ENCODE measurements at places on chromosomes 7 and 10.

- DNase-seq, result no peak
Measured at GRCh38 chr10:126147866-126148587, 240.2 kb downstream of the ADAM12 start.

DNA sequence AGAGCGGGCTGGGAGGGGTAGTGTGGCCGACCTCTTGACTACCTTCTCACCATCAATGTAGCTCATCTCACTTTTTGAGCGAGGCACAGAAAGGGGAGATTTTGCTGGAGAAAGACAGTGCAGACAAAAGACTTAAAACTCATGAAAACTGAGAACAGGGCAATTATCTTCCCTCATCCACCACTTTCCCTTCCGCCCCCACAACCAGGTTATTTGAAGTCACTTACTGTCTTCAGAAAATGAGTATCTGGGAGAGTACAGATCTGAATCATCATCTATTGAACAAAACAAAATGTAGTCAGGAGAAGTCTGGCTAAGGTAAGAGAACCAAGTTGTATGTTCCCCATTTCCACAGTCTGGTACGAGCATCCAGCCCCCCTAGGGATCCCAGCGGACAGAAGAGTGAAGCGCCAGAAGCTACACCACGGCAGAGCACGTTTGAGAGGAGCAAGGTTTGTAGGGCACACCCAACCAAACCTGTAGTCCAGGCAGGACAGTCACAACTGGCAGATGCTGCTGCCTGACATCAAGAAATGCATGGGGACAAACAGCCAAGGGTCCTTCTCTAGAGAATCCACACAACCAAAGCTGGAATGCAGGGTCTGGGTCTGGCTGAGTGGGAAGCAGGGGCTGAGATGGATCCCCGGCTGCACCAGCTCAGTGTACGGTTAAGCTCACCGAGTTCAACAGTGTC is 93.4 kb upstream of the PDLIM1 start:
- DNase-seq, result no peak

DNA sequence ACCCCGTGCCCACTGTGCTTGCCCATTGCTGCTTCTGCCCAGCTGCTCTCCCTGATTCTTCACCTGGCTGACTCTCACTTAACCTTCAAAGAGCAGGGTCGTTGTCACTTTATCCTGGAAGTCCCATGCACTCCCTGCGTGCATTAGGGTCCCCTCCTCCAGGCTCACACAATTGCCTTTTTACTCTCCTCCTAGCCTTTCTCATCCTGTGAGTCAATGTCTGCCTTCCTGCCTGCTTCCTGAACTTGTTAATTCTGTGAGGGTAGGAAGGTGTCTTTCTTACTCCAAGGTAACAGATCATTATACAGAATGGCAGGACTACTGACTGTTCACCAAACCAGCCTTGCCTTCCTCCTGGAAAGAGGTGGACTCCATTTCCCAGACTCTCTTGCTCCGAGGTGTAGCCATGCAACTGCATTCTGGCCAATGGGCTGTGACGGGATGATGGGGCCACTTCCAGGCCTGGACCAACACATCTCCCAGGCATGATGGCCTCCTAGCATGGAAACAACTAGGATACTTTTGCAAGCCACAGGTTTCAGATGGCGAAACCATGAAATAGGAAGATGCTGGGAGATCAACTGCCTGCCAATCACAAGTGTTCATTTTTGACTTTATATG is 54.7 kb downstream of the ARHGAP22 start:
- DNase-seq, result no peak

DNA sequence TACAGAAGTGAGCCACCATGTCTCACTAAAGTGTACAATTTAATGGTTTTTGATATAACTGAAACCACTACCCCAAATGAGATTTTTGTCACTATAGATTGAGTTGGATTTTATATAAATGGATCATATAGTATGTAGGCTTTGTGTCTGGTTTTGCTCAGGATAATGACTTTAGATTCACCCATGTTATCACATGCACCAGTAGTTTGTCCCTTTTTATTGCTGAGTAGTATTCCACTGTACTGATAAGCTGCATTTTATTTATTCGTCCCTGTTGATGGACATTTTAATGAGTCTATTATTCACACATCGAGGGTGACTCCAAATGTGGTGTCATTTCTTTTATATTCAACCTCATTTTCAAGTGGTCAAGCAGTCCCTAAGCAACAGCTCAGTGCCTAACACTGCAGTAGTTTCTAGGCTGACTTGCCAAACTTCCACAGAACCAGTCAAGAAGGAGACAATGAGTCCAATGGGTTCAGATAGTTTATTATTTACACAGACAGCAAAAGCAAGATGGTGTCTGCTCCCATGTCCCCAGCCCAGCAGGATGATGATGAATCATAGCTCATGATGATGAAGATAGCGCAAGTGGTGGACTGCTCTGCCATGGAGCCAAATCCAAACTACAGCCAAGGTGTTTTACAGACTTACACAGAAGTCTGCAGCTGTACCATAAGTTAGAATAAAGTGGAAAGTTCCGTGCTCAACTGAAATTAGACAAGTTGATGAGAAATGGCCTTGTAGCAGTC is 6.6 kb upstream of the FMC1 start:
- DNase-seq, result no peak

- DNase-seq, result no peak
Measured at GRCh38 chr7:116363637-116364432, 135.7 kb upstream of the CAV2 start.

DNA sequence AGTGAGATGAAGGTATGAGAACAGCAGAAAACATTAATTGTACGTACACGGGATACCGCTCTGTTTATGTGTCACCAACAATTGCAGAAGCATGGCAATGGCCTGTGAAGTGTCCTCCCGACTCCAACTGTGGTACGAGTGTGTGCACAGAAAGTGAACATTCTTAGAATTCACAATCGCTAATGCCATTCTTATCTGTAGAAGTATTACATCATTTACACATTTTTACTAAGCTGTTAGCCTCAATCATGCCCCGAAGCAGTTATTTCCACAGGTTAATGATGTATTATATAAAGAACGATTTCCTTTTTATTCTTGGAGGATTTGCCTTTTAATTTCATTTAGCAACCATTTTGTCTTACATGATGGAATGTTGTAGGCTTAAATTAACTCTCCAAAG is 103.4 kb downstream of the EVX1 start:
- DNase-seq, result no peak

GRCh38 chr10:132532749-132533560 is 4.6 kb upstream of the INPP5A start:
- no peak for DNase-seq

DNA sequence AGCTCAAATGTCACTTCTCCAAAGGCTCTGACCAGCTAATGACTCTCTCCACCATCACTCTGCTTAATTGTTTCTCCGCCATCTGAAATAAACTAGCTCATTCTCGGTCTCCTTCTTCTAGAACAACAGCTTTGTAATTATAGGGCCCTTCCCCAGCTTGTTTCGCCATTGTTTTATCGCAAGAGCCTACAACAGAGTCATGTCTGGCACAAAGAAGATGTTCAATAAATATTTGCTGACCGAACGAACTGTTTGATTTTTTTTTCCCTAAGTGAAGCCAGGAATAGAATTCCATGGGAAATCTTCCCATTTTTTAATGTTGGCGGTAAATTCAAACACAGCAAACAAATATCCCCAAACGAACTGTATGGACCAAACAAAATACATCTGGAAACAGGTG is 63.8 kb upstream of the NMT2 start:
- DNase-seq, result no peak

All from suppressor macrophage treated with lipopolysaccharide for 4 hours (primary cell).